Activated T-cell treated with anti-CD3 and anti-CD28 coated beads, Interleukin-2, amount 50 U/mL, for 24 hours (primary cell): ENCODE measurements at places on chromosomes 3 and 15.

- DNase-seq: no peak
Measured at GRCh38 chr3:197354568-197355001, 56.2 kb upstream of the DLG1 start.

- DNase-seq: no peak
Measured at GRCh38 chr3:70539908-70540307, 227.5 kb upstream of the MDFIC2 start.

DNA sequence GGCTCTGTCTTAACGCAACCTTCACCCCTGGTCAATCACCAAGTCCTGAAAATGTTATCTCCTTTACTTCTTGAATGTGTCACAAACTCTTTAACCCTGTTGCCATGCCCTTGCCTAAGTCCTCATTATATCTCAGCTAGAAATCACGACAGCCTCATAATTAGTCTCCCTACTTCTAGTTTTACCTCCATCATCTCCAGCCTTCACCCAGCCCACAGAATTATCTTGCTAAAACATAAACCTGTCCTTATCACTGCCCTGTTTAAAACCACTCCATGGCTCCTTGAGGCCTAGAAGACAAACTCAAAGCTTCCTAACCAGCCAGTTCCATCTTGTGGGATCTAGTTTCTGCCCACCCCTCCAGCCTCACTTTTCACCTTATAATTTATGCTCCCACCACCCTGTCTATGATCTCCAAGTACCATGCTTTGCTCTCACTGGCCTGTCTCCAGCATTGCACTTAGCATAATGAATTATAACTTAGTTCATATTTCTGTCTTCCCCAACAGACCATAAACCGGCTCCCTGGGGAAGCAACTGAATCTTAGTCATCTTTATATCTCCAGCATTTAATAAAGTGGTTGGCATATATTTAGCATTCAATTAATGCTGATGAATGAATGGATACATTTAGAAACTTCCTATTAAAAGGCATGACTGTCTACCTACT, 39.2 kb downstream of the GPR176 start:
- no peak for DNase-seq

DNA sequence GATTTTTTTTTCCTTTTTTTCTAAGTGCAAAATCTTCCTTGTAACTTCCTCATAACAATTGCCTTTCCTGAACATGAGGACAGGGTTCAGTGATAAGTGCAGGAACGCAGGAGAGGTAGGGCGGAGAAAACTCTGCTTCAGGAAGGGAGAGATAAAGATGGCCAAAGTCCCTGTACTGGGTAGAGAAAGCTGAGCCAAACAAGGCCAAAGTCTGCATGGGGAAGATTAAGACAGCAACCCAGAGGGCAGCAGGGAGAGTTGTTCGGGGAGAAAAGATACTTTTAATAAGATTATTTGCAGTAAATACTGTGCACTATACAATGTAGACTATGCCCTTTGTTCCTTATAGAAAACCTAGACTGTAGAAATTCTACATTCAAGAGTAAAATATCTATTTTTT, 55.4 kb upstream of the LRRFIP2 start:
- DNase-seq: no peak

GRCh38 chr3:44252332-44252959, 10.8 kb downstream of the TOPAZ1 start:
- no peak for DNase-seq

GRCh38 chr3:119608405-119609000, 10.8 kb downstream of the PLA1A start:
- no peak for DNase-seq

- no peak for DNase-seq
Measured at GRCh38 chr3:143885780-143886427, 37.6 kb upstream of the SLC9A9 start.

GRCh38 chr3:188259191-188259590, 105.2 kb downstream of the LPP start:
- DNase-seq: no peak

GRCh38 chr3:22284559-22284958, 533.5 kb upstream of the ZNF385D start:
- no peak for DNase-seq

DNA sequence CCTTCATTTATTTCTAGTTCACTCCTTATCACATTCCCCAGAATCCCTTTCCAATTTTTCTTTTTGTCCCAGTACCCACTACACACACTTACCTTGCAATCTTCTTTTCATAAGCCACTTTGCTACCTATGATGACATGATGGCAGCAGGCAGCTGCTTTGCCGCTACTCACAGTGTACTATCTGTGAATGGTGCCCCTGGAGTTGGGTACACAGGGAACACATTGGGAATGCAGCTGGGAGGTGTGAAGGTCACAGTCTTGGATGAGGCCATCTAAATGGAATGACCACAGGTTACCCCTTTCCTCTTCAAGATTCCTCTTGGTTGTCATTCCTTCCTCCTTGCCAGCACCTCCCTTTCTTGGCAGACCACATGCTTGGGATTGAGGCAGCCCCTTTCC, 20.8 kb upstream of the TNIK start:
- no peak for DNase-seq

GRCh38 chr3:61358364-61358763, 107.1 kb upstream of the FHIT start:
- no peak for DNase-seq

GRCh38 chr3:43968465-43968864, 273.2 kb upstream of the TOPAZ1 start:
- DNase-seq: no peak

GRCh38 chr15:61764141-61764540, 296.1 kb downstream of the VPS13C start:
- DNase-seq: no peak

- DNase-seq: no peak
Measured at GRCh38 chr3:179660872-179661271, 8.0 kb downstream of the USP13 start.

GRCh38 chr3:69353088-69353478, 32.8 kb downstream of the FRMD4B start:
- DNase-seq: no peak

DNA sequence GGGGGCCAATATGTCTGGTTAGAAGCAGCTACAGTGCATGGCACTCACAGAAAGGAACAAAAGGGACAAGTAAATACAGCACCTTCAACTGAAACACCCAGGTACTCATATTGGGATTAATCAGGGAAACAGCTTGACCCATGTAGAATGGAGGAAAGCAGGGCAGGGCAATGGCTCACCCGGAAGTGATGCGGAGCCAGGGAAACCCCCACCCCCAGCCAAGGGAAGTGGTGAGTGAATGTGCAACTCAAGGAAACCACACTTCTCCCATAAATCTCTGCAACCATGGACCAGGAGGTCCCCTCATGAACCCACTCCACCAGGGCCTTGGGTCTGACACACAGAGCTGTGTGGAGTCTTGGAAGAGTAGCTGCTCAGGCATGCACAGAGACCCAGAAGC, 117.1 kb downstream of the MTHFS start:
- no peak for DNase-seq

DNA sequence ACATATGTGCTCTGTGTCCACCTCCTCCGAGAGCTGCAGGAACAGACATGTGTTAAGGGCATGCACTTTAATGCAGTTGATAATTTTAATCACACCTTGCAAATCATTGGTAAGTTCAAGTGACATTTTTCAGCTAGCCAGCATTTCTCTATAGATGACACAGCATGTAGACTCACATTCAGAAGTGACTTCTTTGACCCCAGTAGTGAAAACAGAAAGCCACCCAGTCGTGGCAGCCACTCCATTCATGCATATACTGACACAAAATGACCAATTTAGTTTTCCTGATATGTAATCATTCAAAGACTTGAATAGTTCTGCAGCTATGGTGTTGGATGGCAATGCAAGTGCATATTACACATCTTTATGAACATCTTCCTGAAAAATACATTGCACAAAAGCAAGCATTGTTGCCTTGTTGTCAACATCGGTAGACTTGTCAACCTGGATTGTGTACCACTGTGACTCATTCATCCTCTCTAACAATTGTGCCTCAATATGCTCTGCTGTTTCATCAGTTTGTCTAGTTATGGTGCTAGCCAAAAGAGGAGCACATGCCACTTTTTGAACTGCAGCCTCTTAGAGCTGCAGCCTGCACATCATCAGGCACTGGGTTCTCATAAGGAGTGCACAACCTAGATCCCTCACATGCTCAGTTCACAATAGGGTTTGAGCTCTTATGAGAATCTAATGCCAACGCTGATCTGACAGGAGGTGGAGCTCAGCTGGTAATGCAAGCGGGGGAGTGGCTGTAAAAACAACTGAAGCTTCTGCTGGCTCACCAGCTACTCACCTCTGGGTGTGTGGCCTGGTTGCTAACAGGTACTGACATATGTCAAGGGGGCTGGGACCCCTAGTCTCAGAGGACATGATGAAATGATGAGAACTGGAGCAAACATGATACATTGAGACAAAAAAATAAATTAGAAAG, 622.0 kb downstream of the PYDC2 start:
- no peak for DNase-seq

GRCh38 chr15:99087405-99087943, 17.4 kb upstream of the SYNM start:
- DNase-seq: no peak
